Right forelimb (tissue), 1 donor: ENCODE measurements at places on chromosomes 5 and 9.

DNA sequence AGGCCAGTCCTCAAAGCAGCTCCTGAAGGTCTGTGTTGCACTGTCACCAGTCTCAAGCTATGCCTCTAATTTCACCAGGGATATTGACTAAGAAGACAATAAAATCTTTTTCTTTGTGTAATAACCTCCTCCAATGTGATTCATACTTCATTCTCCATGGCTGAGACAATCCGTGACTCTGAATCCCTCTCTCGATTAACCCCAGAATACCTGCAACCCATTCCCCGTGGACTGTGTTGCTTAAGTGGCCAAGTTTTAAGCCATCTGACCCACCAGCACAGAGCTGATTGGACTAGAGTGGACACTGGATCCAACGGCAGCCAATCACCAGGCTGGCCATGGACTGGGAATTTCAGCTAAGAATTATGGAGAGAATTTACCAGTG, 5.4 kb upstream of the CCIN start:
- no peak for DNase-seq

DNA sequence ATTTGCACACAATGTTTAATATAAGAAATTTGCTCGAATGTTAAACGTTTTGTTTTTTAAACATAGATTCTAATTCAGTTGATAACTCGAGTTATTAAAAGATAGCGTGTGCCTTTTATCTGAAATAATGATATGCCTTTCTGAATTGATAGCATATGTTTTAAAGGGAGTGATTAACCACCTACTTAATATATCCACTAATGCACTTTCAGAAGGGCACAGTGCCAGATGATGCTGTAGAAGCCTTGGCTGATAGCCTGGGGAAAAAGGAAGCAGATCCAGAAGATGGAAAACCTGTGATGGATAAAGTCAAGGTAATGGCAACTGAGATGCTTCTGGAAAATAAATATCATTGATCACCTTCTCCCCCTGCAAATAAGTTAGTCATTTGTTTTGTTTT, 53.9 kb downstream of the ERAP1 start:
- no peak for DNase-seq

GRCh38 chr9:76545191-76545590, 86.2 kb downstream of the GCNT1 start:
- no peak for DNase-seq

DNA sequence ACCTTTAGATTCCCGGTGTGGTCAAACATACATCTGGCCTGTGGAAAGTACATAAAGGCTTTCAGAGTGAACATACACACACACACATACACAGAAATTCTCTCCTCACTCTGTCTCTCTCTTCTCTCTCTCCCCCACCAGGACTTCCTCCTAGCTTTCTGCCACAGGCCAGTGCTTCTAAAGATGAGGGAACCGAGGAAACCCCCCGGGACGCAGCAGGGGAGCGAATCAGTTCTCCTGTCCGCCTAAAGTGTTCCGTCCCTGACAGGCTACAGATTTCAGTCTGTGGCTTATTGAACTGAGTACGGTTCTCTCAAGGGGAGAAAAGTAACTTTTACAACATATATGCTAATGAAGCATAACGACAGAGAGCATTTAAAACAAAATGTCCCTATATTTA, 75.8 kb downstream of the MED27 start:
- no peak for DNase-seq

DNA sequence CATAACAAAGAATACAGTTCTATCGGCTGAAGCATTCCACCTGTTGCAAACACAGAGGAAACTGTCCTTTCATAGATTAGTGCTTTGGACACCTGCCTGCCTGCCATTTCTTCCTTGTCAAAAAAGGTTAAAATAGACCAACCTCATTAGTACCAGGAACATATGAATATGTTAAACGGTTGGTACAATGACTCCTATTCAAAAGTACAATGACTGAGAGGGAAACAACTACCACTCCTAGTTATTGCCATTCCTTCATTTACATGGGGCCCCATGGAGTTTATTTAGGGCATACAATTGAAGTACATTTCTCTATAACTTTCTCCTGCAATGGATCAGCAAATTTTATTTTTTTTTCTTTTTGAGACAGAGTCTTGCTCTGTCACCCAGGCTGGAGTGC, 77.4 kb upstream of the PIP5K1B start:
- DNase-seq = no peak

- no peak for DNase-seq
These were observed 577.4 kb downstream of the ACTL7B start for GRCh38 chr9:108278341-108278740.

DNA sequence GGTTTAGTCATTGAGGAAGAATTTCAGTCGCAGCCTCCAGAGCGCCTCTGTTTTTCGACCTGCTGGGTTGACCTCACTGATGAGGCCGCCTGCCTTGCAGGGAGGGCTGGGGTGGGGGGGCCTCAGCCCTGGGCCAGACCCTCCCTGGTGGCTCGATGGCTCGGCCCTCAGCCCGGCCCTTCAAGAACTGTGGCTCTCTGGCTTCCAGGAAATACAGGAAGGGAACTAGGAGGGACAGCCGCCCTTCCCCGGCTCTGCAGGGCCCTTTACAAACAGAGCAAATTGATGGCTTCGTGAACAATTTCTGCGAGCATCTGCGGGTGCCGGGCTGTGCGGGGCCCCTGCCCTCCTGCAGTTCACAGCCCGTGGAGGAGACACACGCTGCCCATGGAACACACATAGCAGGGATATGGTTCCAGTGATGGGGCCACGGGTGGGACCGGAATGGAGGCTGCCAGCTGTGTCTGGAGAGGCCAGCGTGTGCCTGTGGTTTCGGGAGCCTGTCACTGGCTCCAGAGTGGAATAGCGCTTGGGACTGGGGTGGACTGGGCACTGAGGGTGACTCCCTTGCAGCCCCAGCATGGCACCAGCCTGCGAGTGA, 39.6 kb downstream of the COL5A1 start:
- DNase-seq = no peak

GRCh38 chr5:2752059-2752820, 763 bp upstream of the IRX2 start:
- peak; percentile 60 for DNase-seq
